CD4-positive, alpha-beta T cell treated with Interleukin-17A for 1 hour (primary cell): ENCODE measurements at places on chromosomes 1 and 21.

GRCh38 chr1:205354259-205355074, 2.3 kb downstream of the KLHDC8A start:
- DNase-seq = peak; percentile 69

DNA sequence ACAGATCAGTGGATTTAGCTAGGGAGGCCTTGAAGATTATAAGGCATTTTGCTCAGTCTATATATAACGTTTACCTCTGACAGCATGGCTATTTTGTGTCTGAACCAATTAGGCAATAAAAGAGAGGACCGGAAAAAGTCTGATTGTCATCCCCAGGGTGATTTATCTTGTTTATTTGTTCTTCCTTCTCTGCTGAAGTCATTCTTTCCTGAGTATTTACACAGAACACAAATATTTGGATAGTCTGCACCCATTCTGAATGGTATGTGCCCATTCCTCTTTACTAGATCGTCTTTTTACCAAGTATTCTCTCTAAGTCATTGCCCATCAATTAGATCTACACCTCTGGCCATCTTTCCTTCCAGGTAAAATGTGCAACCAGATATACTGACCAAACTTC, 1602.9 kb downstream of the KCNT2 start:
- DNase-seq = no peak

- DNase-seq = no peak
Measured at GRCh38 chr1:180952657-180953013, 39.9 kb downstream of the KIAA1614 start.

- DNase-seq = no peak
Measured at GRCh38 chr1:229379846-229380245, 37.0 kb upstream of the CCSAP start.

DNA sequence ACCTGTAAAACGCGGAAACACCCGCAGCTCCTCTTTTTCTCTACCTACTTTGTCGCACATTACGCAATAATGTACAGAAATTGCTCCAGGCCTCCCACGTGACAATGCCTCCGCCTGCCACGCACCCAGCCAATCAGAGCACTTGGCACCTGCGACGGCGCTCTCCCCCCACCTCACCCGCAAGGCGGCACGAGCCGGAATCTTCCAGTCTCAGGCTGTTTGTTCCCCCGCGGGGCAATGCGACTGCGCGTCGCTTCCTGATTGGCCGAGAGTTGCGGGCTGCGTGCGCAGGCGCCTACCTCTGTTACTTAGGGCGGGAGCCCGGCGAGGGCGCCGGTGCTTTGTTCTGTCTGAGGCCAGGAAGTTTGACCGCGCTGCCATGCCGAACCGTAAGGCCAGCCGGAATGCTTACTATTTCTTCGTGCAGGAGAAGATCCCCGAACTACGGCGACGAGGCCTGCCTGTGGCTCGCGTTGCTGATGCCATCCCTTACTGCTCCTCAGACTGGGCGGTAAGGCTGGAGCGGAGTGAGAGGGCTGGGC, at the start of gene MAEL:
Gene MAEL (plus strand): TSS at position 307 of the 542 bp plus-strand sequence. CDS start 73 bp downstream, at position 380.
- no peak for DNase-seq

- no peak for DNase-seq
Measured at GRCh38 chr1:53697721-53698383, 41.1 kb downstream of the GLIS1 start.

GRCh38 chr1:84939151-84939550, 46.1 kb upstream of the LPAR3 start:
- no peak for DNase-seq

DNA sequence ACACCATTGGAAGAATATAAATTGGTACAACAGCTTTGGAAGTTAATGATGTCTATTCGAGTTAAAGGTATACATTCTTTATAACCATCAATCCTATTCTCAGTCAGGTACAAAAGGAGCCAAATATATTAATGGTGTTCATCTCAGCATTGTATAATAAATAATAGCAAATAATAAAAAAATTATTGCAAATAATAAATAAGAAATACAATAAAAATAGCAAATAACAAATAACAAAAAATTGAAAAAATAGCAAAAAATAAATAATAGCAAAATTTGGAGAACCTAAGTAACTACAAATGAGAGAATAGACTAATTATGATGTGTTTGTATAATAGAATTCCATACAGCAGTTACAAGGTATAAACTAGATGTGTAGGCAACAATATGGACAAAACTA, 25.6 kb upstream of the NRIP1 start:
- DNase-seq = no peak
